CD8-positive, alpha-beta memory T cell (primary cell): ENCODE measurements at places on chromosomes 5 and 9. TPM values are rescaled to one million over a fixed set of nuclear protein-coding genes. Genes with fewer than 3 reads are reported as not detected.

GABRA6 gene
- not detected for total RNA-seq

NPDC1 gene
- 27.5 TPM for total RNA-seq

JMY gene
- total RNA-seq, result 7.6 TPM

PCDHGA7 gene
- total RNA-seq, result 0.09 TPM

PLPPR1 gene
- total RNA-seq, result not detected

DMGDH gene
- not detected for total RNA-seq

CD14 gene
- 3.3 TPM for total RNA-seq

GRM6 gene
- total RNA-seq, result not detected

GRCh38 chr5:159883522-159883950, 32.7 kb upstream of the ADRA1B start:
- no peak for DNase-seq

- DNase-seq, result no peak
These were observed 21.5 kb downstream of the MVB12B start for GRCh38 chr9:126347911-126348760.

GRCh38 chr5:174535669-174536068, 188.7 kb upstream of the MSX2 start:
- DNase-seq, result no peak

DNA sequence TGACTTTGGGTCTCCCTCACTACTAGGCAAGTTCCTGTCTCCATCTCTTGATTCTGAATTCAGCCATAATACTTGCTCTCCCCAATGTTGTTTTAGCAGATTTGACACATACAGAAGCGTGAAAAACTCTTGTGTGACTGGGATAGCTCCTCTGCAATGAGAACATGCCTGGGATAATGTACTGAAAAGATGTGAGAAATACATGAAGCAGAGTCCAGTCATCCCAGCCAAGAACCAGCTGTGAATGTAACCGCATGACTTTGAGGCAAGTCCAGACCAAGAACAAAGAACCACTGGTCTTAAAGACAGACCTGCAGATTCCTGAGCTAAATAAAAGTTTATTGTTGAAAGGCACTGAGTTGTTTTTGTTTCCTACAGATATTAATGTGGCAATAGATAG, 135.0 kb downstream of the NMUR2 start:
- DNase-seq, result no peak

DNA sequence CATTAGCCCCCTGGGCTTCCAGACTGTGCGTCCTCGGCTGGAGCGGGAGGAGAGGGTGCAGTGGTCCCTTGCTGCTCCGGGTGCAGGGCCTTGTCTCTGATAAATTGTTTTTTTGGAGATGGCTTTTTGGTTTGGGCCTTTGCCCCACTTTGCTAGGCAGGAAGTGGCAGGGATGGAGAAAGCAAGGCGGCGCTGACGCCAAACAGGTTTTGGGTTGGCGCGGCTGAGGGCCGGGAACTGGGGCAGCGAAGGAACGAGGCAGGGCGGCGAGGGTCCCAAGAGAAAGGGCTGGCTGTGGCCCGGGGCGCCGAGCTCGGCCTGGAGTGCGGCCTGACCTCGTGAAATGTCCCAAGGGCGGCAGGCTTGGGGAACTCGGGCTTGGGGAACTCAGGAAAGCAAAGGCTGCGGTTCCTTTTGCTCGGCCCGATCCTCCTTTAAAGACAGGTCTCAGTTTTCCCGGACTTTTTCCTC, 4.1 kb downstream of the LHX2 start:
- DNase-seq, result no peak

DNA sequence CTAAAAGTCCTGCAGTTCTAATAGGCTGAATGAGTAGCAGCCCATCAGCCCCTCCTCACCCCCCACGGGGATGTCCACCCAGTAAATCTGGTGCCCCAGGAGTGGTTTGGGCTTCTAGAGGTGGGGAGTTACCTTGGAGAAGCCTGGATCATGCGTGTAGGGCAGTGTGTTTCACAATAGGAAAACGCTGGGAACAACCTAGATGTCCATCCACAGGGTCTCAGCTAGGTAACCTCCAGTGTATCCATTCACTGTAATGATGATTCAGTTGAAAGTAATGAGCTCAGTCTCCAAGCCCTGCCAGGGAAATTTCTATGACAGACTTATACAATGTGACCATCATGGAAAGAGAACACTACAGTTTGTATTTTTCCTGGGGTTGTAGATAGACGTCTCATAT, 51.8 kb downstream of the NDST1 start:
- DNase-seq, result no peak

- DNase-seq, result no peak
These were observed 7.9 kb downstream of the PPP1R26 start for GRCh38 chr9:135487281-135488012.

DNA sequence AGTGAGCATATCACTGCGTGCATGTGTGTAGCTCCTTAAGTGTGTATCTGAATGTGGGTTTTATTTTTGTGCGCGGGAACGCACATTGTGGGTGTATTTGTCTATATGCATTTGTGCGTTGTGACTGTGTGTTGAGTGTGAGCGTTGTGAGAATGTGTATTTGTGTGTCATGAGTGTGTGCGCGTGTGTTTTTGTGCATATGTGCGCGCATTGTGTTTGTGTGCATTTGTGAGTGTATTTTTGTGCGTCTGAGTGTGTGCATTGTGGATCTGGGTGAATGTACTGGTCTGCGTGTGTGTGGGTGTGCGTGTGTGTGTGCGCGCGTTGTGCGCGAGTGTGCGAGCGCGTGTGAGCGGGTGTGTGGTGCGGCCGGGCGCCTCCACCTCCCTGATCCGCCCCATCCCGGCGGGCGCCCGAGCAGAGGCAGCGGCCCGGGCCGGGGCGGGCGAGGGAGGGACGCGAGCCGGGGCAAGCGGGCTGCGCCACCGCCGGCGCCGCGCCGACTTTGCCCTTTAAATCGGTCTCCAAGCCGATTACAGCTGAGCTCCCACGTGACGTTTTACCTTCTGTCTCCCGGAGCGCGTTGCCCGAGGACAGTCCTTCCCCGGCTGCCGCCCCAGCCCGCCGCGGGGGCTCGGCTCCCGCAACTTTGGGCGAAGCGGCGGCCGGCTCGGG, at the start of gene RASGRF2:
Gene RASGRF2, plus strand, starts transcription at position 596 of the 675 bp plus-strand sequence. CDS start 376 bp downstream, outside the sequence.
- peak; percentile 49 for DNase-seq

- no peak for DNase-seq
These were observed 1.5 kb downstream of the SURF1 start for GRCh38 chr9:133354766-133355165.

- DNase-seq, result no peak
These were observed 64.7 kb upstream of the XPA start for GRCh38 chr9:97761879-97762278.

- no peak for DNase-seq
These were observed 264.8 kb upstream of the KIF2A start for GRCh38 chr5:62041156-62041756.

- DNase-seq, result no peak
These were observed 347.9 kb upstream of the SEMA6A start for GRCh38 chr5:116922532-116922931.

DNA sequence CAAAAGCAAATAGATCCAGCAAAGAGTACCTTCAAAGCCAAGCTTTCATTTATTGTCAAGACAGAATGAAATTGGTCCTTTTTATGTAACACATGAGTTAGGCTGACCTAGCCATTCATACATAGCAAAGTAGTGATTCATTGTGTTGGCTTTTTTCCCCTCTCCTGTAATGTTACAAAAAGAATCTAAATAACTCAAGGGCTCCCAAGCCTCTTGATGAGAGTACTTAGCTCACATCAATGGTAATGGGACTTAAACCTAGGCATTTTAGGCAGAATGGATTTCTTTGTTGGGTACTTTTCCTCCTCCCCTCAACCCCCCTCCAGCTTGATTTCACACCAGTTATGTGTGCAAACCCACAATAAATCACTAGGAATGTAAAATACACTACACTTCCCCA, 123.7 kb downstream of the EBF1 start:
- DNase-seq, result no peak

DNA sequence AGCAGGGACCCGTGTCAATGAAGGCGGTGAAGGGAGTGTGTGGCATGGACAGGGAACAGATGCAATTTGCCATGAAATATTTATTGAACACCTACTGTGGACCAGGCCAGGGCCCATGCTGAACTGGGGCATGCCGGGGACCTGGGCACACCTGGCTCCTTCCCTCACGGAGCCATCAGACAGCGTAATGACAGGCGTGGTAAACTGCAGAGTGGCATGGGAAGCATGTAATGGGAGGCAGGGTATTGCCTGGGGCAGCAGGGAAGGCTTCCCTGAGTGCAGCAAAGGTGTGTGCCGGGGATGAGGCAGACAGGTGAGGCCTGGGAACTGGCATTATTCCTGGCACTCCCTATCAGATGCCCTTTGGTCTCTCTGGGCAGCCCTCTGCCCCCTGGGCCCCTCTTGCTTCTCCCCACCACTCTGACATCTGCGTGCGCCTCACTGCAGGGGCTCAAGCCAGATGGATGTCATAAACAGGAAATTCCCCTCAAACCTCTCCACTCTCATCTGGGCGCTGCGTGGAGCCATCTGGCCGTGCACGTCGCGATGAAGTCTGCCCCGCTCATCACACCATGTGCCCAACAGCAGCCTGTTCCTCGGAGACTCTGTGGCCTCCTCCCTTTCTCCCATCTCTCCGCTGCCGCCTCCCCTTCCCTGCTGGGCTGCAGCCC, 67.6 kb downstream of the HMCN2 start:
- no peak for DNase-seq

- no peak for DNase-seq
These were observed 190.1 kb downstream of the NR3C1 start for GRCh38 chr5:143213231-143213850.

DNA sequence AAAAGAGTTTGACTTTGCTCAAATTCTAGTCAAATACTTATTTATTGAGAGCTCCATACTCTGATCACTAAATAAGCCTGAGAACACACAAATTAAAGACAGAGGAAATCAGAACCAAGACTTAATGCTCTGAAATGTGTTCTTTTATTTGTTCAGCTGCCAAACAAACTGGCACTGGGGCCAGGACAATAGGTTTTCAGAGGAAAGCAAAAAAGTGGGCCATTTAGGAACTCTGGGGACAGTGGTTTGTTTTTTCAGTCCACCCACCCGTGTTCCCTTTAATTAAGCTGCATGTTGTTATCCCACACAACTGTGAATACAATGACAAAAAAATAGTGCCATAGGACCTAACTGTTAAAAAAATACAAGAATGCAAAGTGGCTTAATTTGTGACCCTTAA, 95.4 kb upstream of the RETREG1 start:
- DNase-seq, result no peak

DNA sequence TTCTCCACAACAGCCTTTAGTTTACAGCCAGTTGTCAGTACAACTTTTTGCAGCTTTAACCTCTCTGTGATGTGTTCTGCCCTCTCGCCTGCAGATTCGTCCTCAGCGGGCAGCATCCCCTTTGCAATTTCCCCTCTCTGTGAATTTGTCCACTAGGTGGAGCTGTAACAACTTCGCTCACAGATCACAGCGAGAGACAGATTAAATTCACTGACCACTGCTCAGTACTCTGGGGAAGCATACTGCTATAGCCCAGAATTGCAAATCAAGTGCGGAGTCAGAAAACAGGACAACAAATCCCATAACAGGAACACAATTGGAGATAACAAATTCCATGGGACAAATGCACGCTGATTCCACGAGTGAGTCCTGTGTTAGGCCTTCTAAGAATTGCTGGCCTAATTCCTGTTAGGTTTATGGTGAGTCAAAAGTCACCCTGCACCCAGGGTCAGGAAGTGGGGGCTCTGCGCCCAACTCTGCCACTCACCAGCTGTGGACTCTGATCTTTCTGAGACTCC, 2124.9 kb downstream of the MAT2B start:
- no peak for DNase-seq

DNA sequence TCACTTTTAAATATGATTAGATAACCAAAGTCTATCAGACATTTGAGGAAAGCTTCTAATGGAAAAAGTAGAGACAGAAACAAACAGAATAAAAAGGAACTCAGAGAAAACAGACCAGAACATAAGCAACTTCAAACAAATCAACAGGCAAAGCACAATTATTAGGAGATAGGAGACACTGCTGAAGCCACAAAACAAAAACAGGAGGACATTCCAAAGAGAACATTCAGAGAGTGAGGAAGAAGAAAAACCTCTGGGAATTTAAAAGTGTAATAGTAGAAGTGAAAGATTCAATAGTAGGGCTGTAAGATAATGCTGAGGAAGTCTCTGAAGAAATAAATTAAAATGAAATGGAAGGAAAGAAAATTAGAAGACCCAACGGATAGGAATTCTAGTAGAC, 83.2 kb upstream of the TBCA start:
- DNase-seq, result no peak
